HuH-7 (cell line): ENCODE measurements at places on chromosomes 7 and 10.

- DNase-seq = no peak
Measured at GRCh38 chr7:92634924-92635519, 44.8 kb upstream of the FAM133B start.

- DNase-seq = no peak
Measured at GRCh38 chr7:46551603-46552002, 630.5 kb upstream of the IGFBP3 start.

DNA sequence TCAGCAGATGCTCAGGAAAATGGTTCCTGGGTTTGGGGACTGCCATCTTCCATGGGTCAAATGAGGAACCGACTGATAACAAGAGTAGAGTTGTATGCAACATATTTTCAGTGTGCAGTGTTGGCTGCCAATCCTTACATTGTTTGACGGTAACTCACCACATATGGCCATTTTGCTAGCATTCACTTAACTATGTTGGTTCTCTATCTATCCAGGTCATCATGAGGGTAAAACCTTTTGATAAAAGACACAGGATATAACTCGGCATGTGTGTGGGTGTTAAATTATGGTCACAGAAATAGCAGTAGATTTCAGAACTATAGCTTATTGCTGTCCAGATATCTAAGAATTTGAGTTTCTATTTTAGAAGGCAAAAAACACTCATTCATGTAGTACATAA, 140.7 kb upstream of the AOAH start:
- DNase-seq = no peak

- no peak for DNase-seq
Measured at GRCh38 chr7:155507576-155507975, 38.8 kb downstream of the CNPY1 start.

DNA sequence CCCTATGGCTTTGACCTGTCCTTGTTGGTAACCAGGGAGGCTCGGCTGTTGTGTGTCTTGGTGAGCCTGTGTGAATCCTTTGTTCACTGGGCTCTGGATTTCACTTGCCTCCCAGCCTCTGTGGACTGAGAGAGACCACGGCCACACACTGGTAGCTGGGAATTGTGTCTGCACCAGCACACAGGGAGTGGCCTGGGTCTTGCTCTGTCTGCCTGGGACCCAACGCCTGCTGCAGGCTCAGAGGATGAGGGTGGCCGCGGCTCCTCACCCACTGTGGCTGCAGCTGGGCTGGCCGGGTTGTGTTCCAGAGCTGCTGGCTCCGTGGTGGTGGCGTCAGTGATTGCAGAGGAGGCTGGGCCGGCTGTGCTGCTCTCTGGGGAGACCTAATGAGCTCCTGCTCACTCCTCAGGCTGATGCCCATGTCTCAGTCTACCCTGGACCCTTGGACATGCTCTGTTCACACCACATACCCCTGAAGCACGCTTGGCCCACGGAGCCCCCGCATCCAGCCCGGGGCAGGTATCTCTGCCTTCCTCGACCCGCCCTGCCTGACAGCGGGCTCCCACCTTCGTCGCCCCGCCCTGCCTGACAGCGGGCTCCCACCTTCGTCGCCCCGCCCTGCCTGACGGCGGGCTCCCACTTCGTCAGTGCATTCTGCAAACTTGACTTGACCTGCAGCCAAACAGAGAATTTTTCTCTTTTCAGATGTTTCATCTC, 328.5 kb downstream of the ADARB2 start:
- DNase-seq = no peak

GRCh38 chr10:71476228-71477011, 79.7 kb downstream of the CDH23 start:
- DNase-seq = no peak

GRCh38 chr7:92782236-92782635, 54.1 kb downstream of the CDK6 start:
- no peak for DNase-seq

- DNase-seq = no peak
Measured at GRCh38 chr7:38102507-38102906, 75.5 kb upstream of the STARD3NL start.

- DNase-seq = no peak
Measured at GRCh38 chr10:132611026-132611910, 73.7 kb downstream of the INPP5A start.

DNA sequence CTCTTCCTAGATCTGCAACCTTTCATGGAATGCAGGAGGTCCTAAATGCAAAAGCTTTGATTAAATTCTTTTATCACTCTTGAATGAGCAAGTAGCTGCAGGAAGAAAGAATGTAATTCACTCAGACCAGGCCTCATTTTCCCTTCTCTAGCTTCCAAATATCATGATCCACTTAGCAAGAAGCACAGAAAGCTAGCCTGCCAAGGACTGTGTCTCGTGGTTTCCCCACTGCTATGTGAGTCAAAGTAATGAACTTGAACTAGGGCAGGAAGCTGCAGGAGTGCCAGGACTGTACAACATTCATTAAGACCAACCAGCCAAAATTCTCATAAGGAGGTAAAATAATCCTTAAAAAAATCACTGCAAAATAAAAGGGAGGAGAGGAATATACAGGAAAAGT, 379.2 kb downstream of the CALN1 start:
- DNase-seq = no peak

DNA sequence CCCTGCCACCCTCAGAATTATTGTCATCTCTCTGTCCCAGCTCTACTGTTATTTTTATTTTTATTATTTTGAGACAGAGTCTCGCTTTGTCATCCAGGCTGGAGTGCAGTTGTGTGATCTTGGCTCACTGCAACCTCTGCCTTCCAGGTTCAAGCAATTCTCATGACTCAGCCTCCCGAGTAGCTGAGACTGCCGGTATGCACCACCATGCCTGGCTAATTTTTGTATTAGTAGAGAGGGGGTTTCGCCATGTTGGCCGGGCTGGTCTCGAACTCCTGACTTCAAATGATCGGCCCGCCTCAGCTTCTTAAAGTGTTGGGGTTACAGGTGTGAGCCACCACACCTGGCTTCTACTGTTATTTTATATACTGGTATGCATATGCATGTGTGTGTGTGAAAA, 11.0 kb downstream of the CALHM2 start:
- DNase-seq = no peak

DNA sequence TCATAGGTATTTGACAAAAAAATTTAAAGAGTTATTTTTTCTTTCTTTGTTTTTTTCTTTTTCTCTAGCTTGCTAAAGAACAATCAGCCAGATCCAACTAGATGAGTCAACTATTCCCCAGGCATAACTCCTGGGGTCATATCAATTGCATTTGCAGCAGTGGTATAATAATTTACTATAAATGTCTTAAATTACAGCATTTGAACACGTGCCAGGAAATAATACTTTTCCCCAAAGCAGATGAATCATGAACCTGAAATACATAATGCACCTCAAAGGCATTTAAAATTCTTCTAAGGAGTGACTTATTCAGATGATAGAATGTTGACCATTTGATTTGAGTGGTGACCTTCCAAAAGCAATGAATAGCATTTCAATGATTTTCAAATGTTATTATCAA, 190.1 kb downstream of the LRRTM3 start:
- no peak for DNase-seq

DNA sequence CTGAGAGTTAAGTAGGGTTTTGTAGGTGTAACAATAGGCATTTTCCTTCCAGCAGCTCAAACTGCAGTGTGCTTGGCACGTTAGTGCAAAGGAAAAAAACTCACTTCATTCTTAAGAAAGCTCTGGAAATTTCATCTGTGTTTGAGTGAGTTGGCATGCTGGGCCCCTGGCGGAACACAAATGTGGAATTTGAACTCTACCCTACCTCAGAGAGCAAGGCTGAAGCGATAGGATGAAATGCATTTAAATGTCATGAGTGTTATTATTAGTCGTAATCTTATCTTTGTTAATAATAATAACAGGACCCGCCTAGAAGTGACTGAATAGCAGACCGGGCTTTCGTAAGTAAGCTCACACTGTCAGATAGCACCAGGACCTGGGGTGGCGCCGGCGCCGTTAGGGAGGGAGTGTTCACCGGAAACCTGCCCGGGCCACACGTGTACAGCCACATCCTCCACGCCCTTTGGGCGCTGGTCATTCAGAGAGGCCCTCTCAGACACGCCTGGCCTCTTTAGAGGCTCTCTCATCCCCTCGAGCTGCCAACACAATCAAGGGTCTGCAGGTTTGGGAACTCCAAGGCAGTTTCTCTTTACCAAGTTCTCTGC, 63.5 kb downstream of the GRK5 start:
- DNase-seq = peak; percentile 72

- no peak for DNase-seq
Measured at GRCh38 chr10:48507933-48508790, 96.7 kb downstream of the ARHGAP22 start.

DNA sequence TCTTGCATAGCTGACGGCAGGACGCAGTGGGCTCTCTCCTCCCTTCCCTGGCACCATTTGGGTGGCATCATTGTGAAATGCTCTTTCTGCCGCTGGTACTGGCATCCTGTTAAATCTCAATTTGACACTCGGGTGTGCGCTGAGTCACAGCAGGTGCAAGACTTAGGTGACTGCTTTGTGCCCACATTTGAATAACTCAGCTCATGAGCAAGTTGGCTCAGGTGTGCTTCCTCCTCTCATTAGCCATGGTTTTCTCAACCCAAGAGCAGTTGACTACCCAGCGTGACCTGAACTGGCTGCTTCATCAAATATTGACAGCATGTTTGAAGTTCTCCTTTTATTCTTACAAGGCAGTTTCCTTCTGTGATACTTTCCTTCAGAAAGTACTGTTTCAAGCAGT, 24.6 kb upstream of the NFE2L3 start:
- DNase-seq = no peak

GRCh38 chr7:97020996-97021746, 3.5 kb downstream of the DLX5 start:
- DNase-seq = peak; percentile 65

GRCh38 chr7:18086165-18087025, 58.7 kb upstream of the PRPS1L1 start:
- DNase-seq = peak; percentile 58

DNA sequence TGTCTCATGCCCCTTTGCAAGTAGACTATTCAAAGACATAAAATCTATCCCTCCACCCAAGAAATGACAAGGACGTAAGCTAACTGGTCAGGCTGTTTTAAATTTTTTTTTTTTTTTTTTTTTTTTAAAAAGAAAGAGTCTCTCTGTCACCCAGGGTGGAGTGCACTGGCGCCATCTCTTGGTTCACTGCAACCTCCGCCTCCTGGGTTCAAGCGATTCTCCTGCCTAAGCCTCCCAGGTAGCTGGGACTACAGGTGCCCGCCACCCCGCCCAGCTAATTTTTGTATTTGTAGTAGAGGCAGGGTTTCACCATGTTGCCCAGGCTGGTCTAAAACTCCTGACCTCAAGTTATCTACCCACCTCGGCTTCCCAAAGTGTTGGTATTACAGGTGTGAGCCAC, 11.2 kb downstream of the TRA2A start:
- DNase-seq = no peak

DNA sequence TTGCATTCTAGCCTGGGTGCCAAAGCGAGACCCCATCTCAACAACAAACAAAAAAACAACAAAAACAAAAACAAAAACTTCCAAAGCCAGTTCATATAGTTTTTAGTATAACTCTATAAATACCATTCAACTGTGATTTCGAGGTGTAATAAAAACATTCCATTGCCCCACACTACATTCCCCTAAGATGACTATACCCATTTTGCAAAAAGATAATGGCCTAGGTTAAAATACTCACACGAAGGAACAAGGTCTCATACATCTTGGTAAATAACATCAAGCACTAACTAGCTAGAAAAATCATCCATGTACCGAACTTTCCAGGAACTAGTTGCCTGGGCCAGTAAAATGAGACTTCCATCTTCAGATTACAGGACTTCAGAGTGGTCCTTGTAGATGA, 55.4 kb downstream of the GLI3 start:
- no peak for DNase-seq

DNA sequence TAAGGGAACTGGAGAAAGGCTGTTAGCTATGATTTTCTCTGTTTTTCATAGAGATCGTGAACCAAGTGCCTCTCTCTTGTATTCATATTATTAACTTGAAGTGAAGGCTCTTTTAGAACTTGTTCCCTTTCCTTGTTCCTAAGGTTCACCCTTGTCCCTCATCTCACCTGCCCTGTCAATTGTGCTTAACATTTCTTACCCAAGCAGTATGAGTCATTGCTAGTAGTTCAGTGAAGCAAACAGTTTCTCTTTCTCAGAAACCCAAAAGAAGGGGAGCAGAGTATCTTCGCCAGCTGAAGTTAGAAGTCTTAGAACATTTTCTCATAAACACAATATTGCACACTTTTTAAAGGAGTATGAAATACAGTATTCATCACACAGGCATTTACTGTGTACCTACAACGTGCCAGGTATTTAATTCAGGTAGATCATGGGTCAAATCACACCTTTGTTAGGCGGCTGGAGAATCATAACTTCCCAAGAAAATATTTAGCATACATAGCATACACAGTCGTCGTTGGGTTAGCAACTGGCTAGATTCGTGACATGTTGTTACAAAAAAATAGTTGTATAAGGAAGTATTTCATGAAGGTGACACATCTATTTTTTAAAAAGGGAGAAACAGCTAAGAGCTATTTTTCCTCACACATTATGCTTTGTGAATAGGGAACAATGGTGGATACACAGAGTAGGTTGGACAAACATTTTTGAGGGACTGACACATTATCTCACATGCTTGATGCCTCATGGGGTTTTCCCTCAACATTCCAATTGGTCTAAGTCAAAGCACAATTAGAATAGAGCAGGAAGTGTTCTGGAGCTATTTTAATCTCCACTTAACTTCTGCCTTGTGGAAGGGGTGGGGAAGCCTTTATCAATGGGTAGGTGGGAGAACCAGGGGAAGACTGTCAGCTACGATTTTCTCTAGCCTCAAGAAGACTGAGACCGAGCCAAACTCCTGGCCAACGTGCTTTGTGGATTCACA, 13.2 kb downstream of the HDAC9 start:
- DNase-seq = peak; percentile 8

GRCh38 chr7:26729150-26729775, 135.1 kb downstream of the SKAP2 start:
- DNase-seq = no peak

DNA sequence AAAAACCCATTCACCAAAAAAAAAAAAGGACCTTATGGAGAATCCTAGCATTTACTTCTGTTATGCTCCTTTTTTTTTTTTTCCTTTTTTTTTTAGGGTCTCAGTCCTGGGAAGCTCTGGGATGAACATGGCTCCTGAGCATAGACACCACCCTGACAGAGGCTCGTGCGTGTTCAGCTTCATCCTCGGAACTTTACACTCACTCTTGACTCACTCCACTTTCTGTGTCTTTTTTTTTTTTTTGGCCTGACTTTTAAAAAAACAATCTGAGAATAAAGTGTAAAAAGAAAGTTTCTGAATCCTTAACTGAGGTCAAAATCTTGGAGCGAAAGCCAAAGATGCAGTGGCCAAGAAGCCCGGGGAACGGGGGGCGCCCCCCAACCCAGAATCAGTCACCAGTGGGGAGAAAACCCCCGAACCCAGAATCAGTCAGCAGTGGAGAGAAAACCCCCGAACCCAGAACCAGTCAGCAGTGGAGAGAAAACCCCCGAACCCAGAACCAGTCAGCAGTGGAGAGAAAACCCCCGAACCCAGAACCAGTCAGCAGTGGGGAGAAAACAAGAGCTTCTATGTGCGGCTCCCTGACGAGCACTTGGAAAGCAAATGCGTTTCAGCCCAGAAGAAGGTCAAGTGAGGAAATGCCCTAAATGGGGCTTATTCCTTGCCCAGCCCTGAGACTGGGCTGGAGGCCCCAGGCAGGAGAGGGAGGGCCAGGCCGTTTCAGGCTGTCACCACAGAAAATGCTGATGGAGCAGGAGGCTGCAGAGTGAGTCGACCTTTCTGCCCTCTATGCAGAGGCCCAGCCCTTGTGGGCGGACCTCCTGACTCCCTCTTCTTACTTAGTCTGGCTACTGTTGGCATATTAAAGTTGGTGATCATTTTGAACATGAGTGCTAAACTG, 19.0 kb upstream of the PFKP start:
- DNase-seq = no peak
